Tracheal epithelial cell (primary cell): ENCODE measurements at places on chromosomes 5 and 9. TPM values are rescaled to one million over a fixed set of nuclear protein-coding genes. Genes with fewer than 3 reads are reported as not detected.

Gene CCDC107
- total RNA-seq, result 8.1 and 19.5 TPM in 2 replicates

Gene NACC2
- 14.7 and 14.9 TPM in 2 replicates for total RNA-seq

Gene PGM5
- total RNA-seq, result under 0.01 and 0.72 TPM in 2 replicates

Gene ARSK
- total RNA-seq, result 4.6 and 10.9 TPM in 2 replicates

Gene ZNF354B
- total RNA-seq, result 5.8 TPM in 2 replicates

Gene PDE6A
- under 0.01 TPM in 1 of 2 replicates, not detected in the other for total RNA-seq

Gene ZSWIM6
- total RNA-seq, result 5.3 and 8.2 TPM in 2 replicates

Gene SVEP1
- total RNA-seq, result 0.21 and 1.2 TPM in 2 replicates
